ENCODE measurements at places on chromosomes 7 and 10. TPM values are rescaled to one million over a fixed set of nuclear protein-coding genes. Genes with fewer than 3 reads are reported as not detected.

TRIM73 gene
- 2.9 TPM for polyA plus RNA-seq

NOS3 gene
- 4.5 TPM for polyA plus RNA-seq

PRR15 gene
- 1.5 TPM for polyA plus RNA-seq

WDR86 gene
- 0.28 TPM for polyA plus RNA-seq

CDK1 gene
- 22.4 TPM for polyA plus RNA-seq

PPP1R3A gene
- polyA plus RNA-seq, result not detected

CYP3A7 gene
- 0.02 TPM for polyA plus RNA-seq

NAT16 gene
- polyA plus RNA-seq, result not detected

OR9A2 gene
- polyA plus RNA-seq, result not detected
